ENCODE measurements at places on chromosomes 16 and 17. TPM values are rescaled to one million over a fixed set of nuclear protein-coding genes. Genes with fewer than 3 reads are reported as not detected.

Gene ZNF423
- 0.99 TPM for total RNA-seq

Gene SEPTIN12
- total RNA-seq, result not detected

Gene ADGRG3
- total RNA-seq, result not detected

Gene FBXL16
- 0.17 TPM for total RNA-seq

Gene TGFB1I1
- total RNA-seq, result 51.1 TPM

Gene CENPV
- 6.9 TPM for total RNA-seq

Gene KRTAP1-1
- total RNA-seq, result not detected

Gene TPSAB1
- not detected for total RNA-seq

Gene ATAD5
- total RNA-seq, result 3.2 TPM

Gene EFNB3
- total RNA-seq, result 0.83 TPM

Gene SPATA2L
- total RNA-seq, result 14.2 TPM

Measured in smooth muscle cell of trachea (primary cell).